ENCODE measurements at places on chromosomes 7 and 10. TPM values are rescaled to one million over a fixed set of nuclear protein-coding genes. Genes with fewer than 3 reads are reported as not detected.

The ANKIB1 gene
- 26.3 TPM for total RNA-seq

The BTBD16 gene
- total RNA-seq: not detected

DNA sequence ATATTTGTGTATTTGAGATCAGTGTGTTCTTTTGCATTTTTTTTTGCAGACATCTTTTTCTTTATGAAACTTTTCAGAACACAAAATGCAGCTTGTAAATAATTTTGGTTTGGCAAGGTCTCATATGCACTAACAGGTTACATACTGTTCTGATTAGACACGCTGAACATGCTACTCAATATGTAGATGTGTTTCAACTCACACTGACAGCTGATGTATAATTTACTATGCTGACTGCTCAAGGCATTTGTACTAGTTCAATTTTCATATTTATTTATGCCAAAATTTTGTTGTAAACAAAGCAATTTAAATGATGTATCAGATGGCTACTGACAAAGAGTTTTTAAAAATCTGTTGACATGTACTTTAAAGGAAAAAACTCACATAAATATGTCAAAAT, 123.8 kb downstream of the TFEC start:
- peaks cover 11% of the 10 kb centered on the region for H3K4me1 ChIP-seq
- H3K4me3 ChIP-seq: no peak overlapping the region
- no peaks in the 10 kb centered on the region for H3K27me3 ChIP-seq
- H3K27ac ChIP-seq: no peak overlapping the region

DNA sequence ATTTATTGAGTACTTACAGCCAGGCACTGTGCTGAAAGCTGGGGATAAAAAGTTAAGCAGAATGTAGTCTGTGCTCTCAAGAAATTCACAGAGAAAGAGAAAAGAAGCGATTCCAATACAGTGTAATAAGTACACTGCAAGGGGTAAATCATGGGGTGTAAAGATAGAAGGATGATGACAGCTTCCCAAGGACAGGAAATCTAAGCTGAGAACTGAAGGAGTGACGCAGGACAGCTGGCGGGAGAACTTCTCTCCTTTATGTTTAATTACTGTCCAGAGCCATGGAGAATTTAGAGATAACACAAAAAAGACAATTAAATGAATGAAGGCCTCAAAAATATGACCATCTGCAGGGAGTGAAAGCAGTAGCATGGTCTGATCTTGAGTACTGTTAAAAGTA, 34.8 kb downstream of the C7orf33 start:
- no peaks in the 10 kb centered on the region for H3K36me3 ChIP-seq
- H3K4me3 ChIP-seq: no peak overlapping the region

The KCND2 gene
- total RNA-seq: 1.5 TPM

- H3K4me3 ChIP-seq: no peak overlapping the region
- H3K27me3 ChIP-seq: peaks cover 15% of the 10 kb centered on the region
- H3K4me1 ChIP-seq: no peaks in the 10 kb centered on the region
- H3K36me3 ChIP-seq: no peaks in the 10 kb centered on the region
Measured at GRCh38 chr7:158300427-158300826, 287.2 kb downstream of the PTPRN2 start.

- no peak overlapping the region for H3K4me3 ChIP-seq
- H3K4me1 ChIP-seq: no peaks in the 10 kb centered on the region
- no peak for DNase-seq
Measured at GRCh38 chr7:28509251-28510025, 97.1 kb downstream of the CREB5 start.

DNA sequence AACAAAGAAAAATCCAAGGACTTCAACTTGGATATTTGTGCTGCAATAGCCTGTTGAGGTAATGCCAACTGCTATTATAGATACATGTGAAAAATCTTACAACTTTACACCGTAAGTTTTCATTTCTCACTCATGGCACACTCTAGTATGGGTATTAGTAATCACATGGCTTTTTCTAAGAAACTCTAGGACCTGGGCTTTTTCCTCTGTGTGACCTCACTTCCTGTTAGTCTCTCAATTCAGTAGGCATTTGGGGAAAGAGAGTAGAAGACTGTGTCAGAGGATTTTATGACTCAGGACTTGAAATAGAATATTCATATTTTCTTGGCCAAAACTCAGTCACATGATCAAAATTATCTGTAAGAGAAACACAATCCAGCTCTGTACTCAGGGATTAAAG, 1049.9 kb downstream of the REEP3 start:
- H3K27ac ChIP-seq: no peak overlapping the region
- no peak overlapping the region for H3K4me3 ChIP-seq
- DNase-seq: no peak
- no peaks in the 10 kb centered on the region for H3K27me3 ChIP-seq
- H3K4me1 ChIP-seq: peaks cover 5% of the 10 kb centered on the region

- H3K36me3 ChIP-seq: no peaks in the 10 kb centered on the region
- no peaks in the 10 kb centered on the region for H3K27me3 ChIP-seq
- no peak overlapping the region for H3K27ac ChIP-seq
- peaks cover 23% of the 10 kb centered on the region for H3K4me1 ChIP-seq
- no peak overlapping the region for H3K4me3 ChIP-seq
- no peak for DNase-seq
Measured at GRCh38 chr7:36034020-36034419, 119.0 kb upstream of the EEPD1 start.

DNA sequence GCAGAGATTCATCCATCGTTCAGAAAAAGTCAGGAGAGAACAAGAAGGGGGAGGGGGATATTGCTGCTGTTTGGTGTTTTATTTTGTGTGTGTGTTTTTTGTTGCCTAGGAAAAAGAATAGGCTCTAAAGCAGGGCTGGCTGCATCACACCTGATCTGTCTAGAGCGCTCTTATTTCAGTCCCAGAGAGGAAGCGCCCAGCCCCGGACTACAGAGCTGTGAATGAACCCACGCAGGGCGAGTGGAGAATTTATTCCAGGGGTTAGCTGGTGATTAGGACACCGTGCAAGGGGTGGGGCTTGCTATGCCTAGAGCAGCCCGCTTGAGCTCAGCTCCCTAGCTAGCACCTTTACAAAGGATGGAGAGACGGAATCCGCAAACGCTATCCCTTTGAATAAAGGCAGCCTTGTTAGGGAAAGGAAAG, 621 bp upstream of the FAM13C start:
- H3K4me3 ChIP-seq: peak overlapping the region; percentile 62
- peak overlapping the region; percentile 94 for H3K27ac ChIP-seq

The GBX1 gene
- total RNA-seq: not detected

DNA sequence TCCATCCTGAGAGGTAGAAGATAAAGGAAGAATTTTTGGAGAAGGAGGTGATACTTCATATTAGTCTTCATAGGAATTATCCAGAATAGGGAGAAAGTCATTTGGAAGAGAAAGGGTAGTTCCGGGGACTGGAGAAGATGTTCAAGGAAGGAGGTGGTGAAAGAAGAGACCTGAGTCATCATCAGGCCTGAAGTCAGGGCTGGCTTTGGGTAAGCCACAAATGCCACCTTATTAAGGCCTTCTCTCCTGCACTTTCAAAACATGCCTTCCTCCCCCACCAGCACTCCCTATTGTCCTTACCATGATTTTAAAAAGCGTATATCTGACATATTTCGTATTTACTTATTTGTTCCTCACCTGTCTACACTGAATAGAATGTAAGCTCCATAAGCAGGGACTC, 112.2 kb upstream of the LRGUK start:
- H3K27me3 ChIP-seq: no peaks in the 10 kb centered on the region
- no peak for DNase-seq
- H3K27ac ChIP-seq: no peak overlapping the region
- no peaks in the 10 kb centered on the region for H3K36me3 ChIP-seq
- H3K4me1 ChIP-seq: no peaks in the 10 kb centered on the region

GRCh38 chr10:103551619-103552602, 58.4 kb downstream of the NEURL1 start:
- no peak overlapping the region for H3K27ac ChIP-seq
- no peak for DNase-seq
- no peaks in the 10 kb centered on the region for H3K27me3 ChIP-seq
- no peak overlapping the region for H3K4me3 ChIP-seq
- no peaks in the 10 kb centered on the region for H3K36me3 ChIP-seq

GRCh38 chr10:8444630-8445029, 390.1 kb downstream of the GATA3 start:
- DNase-seq: no peak
- no peak overlapping the region for H3K4me3 ChIP-seq
- no peaks in the 10 kb centered on the region for H3K36me3 ChIP-seq
- no peaks in the 10 kb centered on the region for H3K27me3 ChIP-seq

DNA sequence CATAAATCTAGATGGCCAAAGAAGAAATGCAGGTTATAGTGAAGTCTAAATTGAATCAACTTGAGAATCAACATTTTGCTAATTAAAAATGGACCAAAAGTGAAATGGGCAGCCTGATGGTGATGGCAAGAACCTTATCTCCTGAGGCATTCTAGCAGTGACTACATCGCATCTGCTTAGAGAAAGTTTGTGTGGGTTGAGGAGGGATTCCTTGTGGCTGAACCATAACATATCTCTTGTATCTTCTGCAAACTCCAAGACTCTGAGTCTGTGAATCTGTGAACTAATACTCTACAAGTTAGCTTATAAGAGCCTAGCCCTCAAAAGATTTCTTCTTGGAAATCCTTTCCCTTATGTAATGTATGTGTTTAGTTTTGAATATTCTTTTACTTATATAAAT, 85.6 kb downstream of the PRKG1 start:
- H3K36me3 ChIP-seq: no peaks in the 10 kb centered on the region
- H3K4me1 ChIP-seq: no peaks in the 10 kb centered on the region
- DNase-seq: no peak
- no peak overlapping the region for H3K4me3 ChIP-seq
- no peaks in the 10 kb centered on the region for H3K27me3 ChIP-seq

GRCh38 chr7:90261441-90261840, 16.5 kb downstream of the CFAP69 start:
- H3K4me1 ChIP-seq: no peaks in the 10 kb centered on the region
- H3K4me3 ChIP-seq: no peak overlapping the region
- H3K27me3 ChIP-seq: no peaks in the 10 kb centered on the region
- H3K27ac ChIP-seq: no peak overlapping the region
- no peaks in the 10 kb centered on the region for H3K36me3 ChIP-seq

DNA sequence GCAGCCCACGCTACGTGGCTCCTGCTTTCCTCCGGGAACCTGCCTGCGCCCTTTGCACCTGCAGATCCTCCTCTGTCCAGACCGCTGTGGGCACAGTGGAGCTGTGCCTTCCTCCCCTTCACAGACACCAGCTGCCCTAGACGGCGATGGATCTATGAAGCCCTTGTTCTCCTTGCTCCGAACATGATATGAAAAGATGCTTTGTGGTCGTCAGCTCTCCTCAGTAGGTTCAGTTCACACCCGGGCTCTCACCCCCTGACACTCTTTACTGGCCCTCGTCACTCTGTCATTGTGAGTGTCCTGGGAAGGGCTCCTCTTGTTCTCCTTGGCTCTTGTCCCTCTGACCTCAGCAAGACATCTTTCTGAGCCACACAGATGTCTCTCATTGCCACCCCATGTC, 4.2 kb downstream of the ZNF488 start:
- DNase-seq: no peak
- no peak overlapping the region for H3K27ac ChIP-seq
- H3K4me3 ChIP-seq: no peak overlapping the region
- H3K4me1 ChIP-seq: peaks cover 17% of the 10 kb centered on the region
- H3K27me3 ChIP-seq: no peaks in the 10 kb centered on the region

DNA sequence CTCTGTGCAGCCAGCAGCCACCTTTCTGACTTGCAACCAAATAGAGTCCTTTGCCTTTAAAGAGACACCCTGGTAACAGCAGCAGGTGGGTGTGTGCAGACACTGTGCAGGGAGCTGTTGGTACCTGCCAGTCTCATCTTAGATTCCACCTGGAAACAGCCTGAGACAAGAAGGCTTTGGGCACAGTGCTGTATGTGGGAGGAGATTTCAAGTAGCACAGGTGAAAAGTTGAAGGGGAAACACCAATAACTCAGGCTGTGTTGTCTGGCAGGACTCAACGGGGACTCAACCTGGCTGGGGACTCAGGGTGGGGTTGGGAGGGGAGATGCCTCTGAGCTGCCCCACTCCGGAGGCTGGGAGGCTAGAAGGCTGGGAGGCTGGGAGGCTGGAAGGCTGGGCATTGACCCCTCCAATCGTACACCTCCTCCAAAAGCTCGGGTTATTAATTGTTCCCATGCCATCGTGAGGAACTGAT, 6.7 kb downstream of the CPXM2 start:
- peaks cover under 1% of the 10 kb centered on the region for H3K36me3 ChIP-seq
- peak overlapping the region; percentile 57 for H3K27ac ChIP-seq
- DNase-seq: no peak
- peaks cover 97% of the 10 kb centered on the region for H3K4me1 ChIP-seq
- H3K4me3 ChIP-seq: no peak overlapping the region

The ST8SIA6 gene
- 1.8 TPM for total RNA-seq

DNA sequence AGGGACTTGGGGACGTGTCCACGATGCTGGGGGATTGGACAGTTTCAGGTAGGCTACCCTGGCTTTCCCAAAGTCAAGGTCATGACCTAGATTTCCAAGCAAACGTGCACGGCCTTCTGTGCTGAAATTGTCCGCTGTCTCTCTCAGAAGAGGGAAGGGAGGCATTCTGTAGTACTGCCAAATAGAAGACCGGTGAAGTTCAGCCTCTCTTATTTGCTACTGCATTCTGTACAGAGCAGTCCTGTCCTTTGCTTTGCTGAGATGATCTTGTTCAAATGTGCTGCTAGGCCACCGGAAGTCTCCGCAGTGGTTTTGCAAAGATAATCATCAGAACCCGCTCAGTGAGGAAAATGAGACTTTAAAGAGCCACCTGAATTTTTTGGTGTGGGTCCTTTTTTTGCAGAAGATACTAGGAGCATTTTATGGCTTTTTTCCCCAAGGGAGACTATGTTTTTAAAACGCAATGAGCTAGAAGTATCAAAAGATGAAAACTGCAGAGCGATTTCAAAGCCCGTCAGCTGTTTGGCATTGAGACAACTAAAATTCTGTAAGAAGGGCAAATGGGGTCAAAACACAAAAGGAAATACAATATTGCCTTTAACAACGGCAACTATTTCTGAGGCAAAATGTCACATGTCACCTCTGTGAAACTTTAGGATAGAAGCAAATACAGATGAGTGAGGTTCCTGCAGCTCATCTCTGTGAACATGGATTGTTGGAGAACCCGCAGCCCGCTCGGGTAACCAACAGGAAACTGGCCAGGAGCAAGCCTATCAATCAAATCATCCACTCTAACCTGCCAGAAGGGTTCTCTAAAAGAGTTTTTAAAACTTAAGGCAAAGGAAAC, 1.3 kb upstream of the NMT2 start:
- H3K4me1 ChIP-seq: peaks cover 31% of the 10 kb centered on the region
- H3K4me3 ChIP-seq: no peak overlapping the region
- no peaks in the 10 kb centered on the region for H3K27me3 ChIP-seq
- peak overlapping the region; percentile 64 for H3K27ac ChIP-seq

DNA sequence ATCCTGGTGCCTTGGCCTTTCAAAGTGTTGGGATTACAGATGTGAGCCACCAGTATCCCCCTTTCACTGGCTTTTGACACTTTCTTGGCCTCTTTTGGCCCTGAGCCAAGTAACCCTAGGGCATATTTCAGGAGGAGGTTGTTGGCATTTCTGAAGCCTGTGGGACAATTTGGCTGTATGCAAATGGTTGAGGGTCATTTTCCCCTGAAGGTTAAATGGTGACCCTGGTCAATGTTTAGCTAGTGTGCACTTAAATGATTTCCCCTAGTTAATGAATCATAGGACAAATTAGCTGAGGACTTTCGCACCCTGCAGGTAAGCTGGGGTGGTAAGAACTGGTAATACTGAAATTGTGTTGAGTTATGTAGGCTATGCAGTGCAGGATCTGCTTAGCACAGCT, 660.5 kb downstream of the LRMDA start:
- no peak for DNase-seq
- H3K27me3 ChIP-seq: no peaks in the 10 kb centered on the region
- H3K4me1 ChIP-seq: peaks cover 12% of the 10 kb centered on the region
- H3K4me3 ChIP-seq: no peak overlapping the region
